ENCODE measurements at places on chromosomes 6 and 20.

DNA sequence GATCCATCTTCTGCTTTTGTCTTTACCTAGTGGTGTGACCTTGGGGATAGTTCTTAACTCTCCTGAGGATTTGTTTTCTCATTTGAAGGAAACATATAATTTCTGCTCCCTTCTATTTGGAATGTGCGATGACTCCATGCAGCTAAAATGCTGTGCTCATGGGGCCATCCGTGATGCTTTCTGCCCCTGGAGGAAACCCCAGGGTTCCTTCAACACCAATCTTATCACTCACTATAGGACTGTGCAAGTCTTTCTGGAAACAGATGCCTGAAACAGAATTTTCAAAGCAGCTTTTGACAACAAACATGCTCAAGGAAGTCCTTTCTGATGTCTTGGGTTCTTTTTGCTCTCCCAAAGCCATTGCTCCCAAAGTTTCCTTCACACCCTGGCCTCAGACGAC is 128.8 kb upstream of the GGTLC1 start:
- no peak for DNase-seq

DNA sequence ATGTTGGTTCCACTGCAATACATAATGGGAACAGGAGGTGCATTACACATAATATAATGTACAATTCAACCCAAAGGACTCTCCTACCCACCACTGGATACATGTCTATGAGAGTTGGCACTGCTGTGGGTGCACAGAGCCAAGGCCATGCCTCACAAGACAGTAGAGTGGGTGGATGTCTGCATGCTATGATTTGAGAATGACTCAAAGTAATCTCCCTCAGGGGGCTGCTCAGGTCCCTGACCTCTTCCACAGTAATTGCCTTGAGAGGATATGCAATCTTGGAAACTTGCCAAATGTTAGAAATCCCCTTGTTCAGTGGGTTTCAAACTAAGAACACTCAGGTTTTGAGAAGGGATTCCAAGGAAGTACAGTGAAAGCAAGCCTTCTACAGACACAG is 79.0 kb downstream of the ANKEF1 start:
- no peak for DNase-seq

DNA sequence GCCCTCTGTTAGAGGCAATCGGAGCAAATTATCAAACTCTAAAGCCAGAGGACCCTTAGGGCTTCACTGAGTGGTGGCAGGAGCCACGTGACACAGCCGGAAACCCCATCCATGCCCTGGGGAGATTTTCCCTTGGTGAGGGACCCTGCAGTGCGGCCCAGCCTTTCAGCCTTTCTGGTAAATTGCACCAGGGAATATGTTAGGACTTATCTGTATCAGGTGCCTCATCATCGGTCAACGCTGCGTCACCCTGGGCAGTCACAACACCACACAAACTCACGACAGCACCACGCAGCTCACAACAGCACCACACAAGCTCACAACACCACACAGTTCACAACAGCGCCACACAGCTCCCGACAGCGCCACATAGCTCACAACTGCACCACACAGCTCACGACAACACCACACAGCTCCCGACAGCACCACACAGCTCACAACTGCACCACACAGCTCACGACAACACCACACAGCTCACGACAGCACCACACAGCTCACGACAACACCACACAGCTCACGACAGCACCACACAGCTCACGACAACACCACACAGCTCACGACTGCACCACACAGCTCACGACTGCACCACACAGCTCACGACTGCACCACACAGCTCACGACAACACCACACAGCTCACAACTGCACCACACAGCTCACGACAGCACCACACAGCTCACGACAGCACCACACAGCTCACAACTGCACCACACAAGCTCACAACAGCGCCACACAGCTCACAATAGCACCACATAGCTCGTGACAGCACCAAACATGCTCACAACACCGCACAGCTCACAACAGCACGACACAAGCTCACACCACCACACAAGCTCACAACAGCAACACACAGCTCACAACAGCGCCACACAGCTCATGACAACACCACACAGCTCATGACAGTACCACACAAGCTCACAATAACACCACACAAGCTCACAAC is 199.0 kb downstream of the DLL1 start:
- DNase-seq = no peak

GRCh38 chr6:31287619-31288018 is 15.7 kb upstream of the HLA-C start:
- DNase-seq = no peak

- DNase-seq = no peak
Measured at GRCh38 chr20:25592135-25592852, 7.0 kb upstream of the NINL start.

DNA sequence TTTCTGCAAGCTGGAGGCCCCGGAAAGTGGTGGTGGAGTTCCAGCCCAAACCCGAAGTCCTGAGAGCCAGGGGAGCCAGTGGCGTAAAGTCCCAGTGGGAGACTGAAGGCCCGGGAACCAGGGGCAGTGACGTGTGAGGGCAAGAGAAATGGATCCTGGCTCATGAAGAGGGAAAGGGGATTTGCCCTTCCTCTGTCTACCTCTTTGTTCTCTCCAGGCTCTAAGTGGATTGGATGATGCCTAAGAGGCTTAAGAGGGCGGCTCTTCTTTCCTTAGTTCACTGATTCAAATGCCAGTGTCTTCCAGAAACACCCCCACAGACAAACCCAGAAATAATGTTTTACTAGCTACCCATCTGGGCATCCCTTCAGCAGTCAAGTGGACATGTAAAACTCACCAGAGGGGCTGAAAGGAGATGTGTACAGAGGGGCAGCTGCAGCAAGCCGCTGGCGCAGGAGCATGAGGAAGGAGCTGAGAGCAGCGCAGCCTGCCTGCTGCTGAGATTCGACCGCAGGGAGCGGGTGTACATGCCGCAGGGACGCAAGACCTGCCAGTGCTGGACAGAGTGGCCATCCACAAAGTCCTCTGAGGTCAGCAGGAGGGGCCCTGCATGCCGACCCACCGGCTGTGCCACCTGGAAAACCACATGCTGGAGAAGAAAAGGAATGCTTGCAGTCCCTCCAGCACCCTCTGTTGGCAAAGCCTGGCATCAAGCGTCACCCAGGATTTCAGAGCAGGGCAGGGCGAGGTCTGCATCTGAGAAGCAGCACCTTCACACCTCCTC is 29.5 kb downstream of the CDYL start:
- DNase-seq = no peak

DNA sequence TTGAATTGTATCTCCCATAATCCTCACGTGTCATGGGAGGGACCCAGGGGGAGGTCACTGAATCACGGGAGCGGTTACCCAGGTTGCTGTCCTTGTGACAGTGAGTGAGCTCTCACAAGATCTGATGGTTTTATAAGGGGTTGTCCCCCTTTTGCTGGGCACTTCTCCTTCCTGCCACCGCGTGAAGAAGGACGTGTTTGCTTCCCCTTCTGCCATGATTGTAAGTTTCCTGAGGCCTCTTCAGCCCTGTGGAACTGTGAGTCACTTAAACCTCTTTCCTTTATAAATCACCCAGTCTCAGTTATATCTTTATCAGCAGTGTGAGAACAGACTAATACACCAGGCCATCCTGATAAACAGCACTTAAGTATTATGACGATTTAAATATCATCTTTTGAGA is 9.0 kb upstream of the MRGBP start:
- no peak for DNase-seq

GRCh38 chr6:43669922-43670622 is 17.5 kb downstream of the MRPS18A start:
- DNase-seq = no peak

DNA sequence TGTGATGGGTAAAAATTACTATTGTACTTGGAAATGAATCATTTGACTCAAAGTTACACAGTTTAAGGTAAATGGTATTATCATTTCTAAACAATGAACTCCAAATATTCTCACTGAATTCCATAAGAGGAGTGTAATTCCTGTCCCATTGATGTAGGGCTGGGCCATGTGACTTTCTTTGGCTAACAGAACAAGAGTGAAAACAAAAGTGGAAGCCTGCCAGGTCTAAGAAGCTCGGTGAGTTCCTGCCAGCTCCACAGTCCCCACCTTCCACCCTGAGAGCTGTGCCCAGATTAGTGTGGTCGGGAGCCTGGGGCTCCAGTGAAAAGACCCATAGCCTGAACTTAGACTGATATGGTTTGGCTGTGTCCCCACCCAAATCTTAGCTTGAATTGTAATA is 24.6 kb downstream of the TBXT start:
- no peak for DNase-seq

GRCh38 chr20:61771805-61772350 is 293.8 kb downstream of the TAF4 start:
- DNase-seq = no peak

- DNase-seq = no peak
Measured at GRCh38 chr6:145405006-145405551, 330.2 kb downstream of the EPM2A start.

- DNase-seq = no peak
Measured at GRCh38 chr6:14165091-14165490, 47.5 kb downstream of the CD83 start.

- DNase-seq = no peak
Measured at GRCh38 chr6:106799031-106799894, 169.9 kb downstream of the QRSL1 start.

- DNase-seq = no peak
Measured at GRCh38 chr6:17863901-17864754, 123.3 kb downstream of the KIF13A start.

DNA sequence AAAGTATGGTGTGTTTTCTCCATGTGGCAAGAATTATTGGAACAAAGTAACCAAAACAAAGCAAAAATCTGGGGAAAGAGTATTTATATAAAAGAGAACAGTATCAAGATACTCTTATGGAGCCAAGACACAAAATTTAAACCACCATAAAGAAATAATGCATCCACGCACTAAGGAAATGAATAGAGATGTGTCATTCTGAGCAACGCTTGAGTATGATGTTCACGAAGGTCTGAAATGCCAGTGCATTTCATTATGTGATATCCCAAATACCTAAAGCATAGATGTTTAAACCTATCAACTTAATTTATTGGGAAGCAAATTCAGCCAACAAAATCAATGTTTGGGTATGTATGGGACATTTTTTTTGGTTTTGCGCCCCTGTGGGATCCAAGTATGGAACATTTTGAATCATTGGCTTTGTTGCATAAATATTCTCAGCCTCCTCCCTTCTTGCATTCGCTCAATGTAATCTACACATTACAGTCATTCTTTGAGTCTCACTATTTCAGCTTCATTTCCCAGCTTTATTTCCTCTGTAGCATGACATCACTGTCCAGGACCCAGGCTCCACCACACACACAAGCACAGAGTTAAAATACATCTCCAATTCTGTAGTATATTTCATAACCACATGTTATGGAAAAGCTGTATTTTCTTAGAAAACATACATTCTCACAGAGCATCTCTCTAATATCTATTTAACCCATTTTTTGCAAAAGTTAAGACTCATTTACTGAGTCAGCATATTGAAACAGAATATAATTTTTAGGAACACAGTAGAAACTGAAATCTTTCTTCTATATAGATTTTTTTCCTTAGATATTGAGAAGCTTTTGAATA is 11.6 kb upstream of the MOXD1 start:
- DNase-seq = no peak

DNA sequence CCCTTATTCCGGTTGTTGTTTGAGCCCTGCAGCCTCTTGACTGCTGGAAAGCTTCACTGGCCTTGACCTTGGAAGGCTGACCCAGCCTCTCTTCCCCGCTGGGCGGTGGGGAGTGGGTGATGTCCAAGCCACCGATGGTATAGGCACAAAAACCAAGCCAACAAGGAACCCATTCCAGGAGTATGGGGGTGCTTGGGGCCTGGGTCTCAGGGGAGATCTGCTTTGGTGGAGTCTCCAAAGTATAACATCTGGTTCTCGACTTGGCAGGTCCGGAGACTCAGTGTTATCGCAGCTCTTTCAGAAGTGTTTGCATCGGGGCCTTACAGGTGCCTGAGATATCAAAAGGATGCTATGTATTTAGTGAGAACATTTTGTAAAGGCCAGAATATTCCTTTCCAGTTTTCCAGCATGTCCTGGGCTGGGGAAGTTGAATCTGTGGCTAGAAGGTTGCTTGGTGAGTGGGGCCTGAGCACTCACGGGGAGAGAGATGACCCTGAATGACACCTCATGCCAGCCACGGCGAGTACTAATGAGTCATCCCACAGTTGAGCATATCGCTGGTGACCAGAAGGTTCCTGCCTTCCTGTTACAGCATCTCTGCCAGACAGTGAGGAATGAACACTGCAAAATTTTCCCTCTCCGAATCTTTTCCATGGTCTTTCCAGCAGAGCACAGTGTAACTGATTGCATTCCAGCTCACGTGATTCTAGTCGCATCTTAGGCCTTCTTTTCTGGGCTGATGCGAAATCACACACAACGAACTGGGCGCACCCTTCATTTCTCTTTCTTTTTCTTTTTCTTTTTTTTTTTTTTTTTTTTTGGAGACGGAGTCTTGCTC is 133.9 kb downstream of the ZDHHC14 start:
- no peak for DNase-seq

DNA sequence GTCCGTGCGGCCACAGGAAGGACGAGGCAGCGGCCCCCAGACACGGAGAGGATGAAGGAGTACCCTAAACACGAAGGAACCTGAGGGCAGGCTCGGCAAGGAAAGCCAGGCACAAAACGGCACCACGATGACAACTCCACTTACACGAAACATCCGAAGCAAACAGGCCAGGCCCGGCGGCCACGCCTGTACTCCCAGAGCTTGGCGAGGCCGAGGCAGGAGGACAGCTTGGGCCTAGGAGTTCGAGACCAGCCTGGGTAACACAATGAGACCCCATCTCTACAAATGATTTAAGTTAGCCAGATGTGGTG is 13.4 kb downstream of the KCNQ2 start:
- DNase-seq = no peak

DNA sequence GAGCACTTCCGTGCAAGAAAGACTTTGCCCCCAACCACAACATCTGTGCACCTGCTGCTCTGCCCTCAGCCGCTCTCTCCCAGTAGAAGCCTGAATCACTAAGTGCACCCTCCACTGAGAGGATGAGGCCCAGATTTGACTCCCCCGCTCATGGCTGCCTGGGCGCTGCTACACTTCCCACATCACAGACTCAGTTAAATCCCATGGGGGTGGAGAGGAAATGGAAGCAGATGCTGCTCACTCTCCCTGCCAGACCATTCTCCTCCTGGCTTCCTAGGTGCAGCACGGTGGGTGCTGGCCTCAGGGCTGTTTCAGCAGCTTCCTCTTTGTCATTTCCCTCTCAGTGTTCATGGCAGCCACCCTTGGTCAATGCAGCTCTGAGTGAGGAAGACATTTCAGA is 4.8 kb downstream of the CST5 start:
- DNase-seq = no peak

- no peak for DNase-seq
Measured at GRCh38 chr20:2820896-2821869, 5.0 kb downstream of the TMEM239 start.

- no peak for DNase-seq
Measured at GRCh38 chr6:107636486-107636885, 146.6 kb downstream of the SOBP start.

DNA sequence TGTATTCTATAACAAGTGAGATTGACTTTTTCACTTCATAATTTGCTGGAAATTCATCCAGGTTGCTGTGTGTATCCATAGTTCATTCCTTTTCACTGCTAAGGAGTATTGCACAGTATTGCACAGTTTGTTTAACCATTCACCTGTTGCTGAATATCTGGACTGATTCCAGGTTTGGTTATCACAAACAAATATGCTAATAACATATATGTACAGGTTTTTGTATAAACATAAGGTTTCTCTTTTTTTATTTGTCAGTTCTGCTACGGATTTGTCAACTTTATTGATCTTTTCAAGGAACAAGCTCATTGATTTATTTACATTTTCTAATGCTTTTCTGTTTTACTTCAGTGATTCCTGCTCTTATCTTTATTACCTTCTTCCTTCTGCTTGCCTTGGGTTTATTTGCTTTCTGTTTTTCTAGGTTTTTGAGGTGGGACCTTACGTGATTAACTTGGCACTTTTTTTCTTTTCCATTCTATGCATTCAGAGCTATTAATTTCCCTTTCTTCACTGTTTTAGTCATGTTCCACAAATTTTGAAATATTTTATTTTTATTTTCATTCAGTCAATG is 117.0 kb upstream of the OGFRL1 start:
- DNase-seq = no peak
